ENCODE measurements at places on chromosomes 2 and 18. TPM values are rescaled to one million over a fixed set of nuclear protein-coding genes. Genes with fewer than 3 reads are reported as not detected.

GRCh38 chr18:80143881-80144280 is 34.8 kb downstream of the ADNP2 start:
- no peak for DNase-seq

- DNase-seq: no peak
These were observed 843.6 kb downstream of the TRIB2 start for GRCh38 chr2:13560322-13560721.

GRCh38 chr2:201956361-201956760 is 77.3 kb upstream of the FZD7 start:
- DNase-seq: no peak

- peak; percentile 67 for DNase-seq
These were observed 780 bp downstream of the HTRA2 start for GRCh38 chr2:74530239-74531187.

DNA sequence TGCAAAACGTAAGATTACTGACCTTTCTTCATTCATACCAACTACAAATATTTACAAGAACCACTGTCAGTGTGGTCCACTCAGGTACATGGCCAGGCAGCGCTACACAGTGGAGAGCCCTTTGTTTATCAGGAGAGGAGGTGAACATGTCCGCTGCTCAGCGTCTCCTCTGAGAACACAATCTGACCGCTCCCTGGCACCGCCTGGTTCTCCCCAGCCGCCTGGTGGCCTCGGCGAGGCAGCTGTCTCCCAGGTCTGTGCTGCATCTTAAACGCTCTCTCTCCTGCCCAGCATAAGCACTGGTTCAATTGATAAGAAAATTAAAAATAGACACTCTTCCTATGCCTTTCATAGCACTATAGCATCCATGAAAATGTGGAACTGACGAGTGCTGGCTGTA is 146.8 kb upstream of the PXDN start:
- no peak for DNase-seq

Gene NAGK
- polyA plus RNA-seq: 79.7 TPM

Gene TUBB8B
- 0.80 TPM for polyA plus RNA-seq

DNA sequence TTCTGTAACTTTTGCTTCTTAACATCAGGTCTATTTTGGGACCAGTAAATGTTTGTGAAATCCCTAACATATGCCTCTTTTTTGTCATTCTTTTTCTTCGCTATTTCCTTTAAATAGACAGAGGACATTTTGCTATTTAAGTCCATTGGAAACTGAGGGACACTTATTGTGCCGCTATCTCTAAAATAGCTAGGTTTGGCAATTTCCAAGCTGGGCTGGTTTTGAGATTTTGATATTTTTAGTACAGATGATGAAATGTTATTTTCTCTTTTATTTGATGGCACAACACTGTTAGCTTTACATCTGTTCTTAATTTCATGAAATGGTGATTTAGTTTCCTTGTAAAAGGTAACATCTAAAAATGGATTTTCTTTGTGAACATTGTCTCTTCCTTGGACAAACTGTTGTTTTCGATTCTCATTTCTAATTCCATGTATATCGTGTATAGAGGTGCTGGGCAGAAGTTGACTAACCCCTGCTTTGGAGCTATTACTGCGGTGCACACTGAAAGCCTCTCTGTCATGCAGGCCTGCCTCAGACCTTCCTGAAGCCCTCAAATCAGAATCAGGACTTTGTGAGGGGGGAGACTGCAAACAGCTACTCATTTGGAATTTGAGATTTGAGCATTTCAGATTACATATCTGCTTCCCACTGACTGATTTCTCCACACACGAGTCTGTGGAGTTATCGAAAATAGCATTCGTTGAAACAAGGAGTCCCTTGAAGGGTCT is 594 bp downstream of the RAD51AP2 start:
- no peak for DNase-seq

DNA sequence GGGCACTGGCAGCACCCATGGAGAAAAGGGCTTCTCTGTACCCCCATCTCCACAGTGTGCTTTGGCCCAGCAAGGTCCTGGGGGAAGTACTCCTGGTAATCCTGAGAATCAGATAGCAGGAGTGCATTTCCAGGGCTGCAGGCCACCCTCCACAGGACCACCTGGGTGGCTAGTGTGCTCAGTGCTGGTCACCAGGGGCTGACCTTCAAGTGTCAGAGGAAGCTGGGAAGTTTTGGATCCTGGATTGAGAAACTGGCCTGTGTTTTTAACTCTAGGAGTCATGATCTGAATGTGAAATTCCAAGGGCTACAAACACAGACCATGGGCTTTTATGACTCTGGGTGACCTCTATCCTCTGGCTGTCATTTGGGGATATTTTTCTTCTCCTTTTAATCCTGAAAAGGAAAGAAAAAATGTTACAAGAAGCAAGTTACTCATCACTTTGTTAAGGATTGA is 9.3 kb downstream of the RHOB start:
- DNase-seq: no peak

- DNase-seq: no peak
These were observed 113.6 kb downstream of the MSH2 start for GRCh38 chr2:47516360-47517104.

- DNase-seq: no peak
These were observed 10.9 kb downstream of the SERPINB5 start for GRCh38 chr18:63487676-63488075.

DNA sequence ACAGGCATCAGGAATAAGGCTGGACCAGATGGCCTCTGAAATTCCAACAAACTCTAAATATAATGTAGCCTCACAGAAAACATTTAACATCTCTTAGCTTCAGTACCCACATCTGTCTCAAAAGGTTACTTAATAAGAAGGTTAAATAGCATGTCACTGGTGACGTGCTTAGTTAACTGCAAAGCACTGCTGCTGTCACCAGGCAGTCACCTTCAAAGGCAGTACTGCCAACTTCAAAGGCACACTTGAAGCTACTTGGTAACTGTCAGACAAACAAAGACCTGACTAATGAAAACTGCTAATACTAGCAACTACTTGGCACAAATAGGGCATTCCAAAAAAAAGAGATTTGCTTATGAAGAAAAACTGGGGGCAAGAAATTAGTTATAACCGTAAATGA is 36.2 kb downstream of the EPG5 start:
- peak; percentile 37 for DNase-seq

DNA sequence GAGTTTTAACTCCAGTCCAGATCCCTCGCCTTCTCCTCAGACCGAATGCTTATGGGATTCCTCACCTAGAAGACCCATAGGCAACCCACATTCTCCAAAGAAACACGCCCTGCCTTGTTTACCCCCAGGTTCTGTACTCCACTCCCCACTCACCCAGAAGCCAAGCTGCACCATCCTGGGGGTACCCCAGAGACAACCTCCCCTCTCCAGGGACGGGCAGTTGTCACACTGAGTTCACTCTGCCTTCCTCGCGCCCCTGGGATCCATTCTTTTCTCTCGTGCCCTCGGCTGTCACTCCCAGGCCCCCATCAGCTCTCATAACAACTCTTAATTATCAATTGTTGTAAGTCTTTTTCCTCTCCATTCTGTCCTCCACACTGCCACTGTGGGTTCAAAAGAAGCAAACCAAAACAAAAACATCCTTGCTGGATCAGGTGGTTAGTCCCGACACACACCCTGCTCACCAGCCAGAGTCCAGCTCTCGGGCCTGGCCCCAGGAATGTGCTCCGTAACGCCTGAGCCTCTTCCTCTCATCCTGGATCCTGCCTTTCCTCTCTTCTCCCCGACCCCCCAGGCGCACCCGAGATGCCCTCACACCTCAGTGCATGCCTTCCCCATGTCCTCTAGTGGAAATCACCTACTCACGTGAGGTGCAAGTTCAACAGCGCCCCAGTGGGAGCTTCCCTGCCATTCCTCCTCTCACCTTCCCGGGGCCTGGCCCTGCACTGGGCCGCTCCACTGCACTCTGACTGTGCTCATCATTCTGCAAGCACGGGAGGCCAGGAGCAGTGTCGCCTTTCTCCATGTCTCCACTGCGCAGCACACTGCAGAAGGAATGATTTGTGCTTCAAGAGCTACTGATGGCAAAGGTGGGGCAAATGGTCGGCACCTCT is 20.7 kb downstream of the COX7A2L start:
- no peak for DNase-seq

GRCh38 chr2:30741576-30741975 is 65.7 kb downstream of the CAPN13 start:
- DNase-seq: no peak

GRCh38 chr2:26571316-26571715 is 69.8 kb downstream of the CIB4 start:
- no peak for DNase-seq

Gene ZNF396
- polyA plus RNA-seq: 1.3 TPM

Gene RIT2
- polyA plus RNA-seq: 8.6 TPM

GRCh38 chr2:172806493-172806892 is 70.8 kb downstream of the RAPGEF4 start:
- peak; percentile 78 for DNase-seq

Gene SGPP2
- polyA plus RNA-seq: 17.2 TPM

GRCh38 chr18:76986406-76986805 is 146.2 kb downstream of the MBP start:
- no peak for DNase-seq

GRCh38 chr18:22459491-22459890 is 41.8 kb upstream of the CTAGE1 start:
- DNase-seq: no peak

Gene TFPI
- 2.3 TPM for polyA plus RNA-seq

DNA sequence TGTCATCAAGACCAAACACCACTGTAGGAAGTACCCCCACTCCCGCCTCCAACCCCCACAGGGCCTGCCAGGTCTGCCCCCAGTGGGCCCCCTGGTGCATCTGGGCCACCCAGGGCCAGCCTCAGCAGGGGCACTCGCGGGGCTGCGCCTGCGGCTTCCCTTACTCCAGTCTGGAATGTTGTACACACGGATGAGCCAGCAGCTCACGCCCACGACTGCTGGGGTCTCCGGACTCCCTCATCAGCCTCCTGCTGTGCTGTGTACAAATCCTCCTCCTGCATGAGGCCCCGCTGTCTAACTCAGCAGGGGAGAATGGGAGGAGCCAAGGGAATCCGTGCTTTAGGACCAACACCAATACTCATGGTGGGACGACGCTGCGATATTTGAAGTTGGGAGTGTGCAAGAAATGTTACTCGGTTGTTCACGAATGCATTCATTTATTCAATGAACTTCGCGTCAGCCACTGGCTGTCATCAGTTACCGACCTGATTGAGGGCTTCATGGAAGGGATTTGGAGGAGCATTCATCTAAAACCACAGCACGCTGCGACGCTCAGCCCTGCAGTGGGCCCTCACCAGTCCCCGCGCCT is 654 bp upstream of the ASB1 start:
- peak; percentile 68 for DNase-seq

GRCh38 chr2:229601396-229601795 is 113.0 kb downstream of the DNER start:
- no peak for DNase-seq

Gene CAB39
- polyA plus RNA-seq: 22.9 TPM

Gene CROCC2
- polyA plus RNA-seq: not detected

DNA sequence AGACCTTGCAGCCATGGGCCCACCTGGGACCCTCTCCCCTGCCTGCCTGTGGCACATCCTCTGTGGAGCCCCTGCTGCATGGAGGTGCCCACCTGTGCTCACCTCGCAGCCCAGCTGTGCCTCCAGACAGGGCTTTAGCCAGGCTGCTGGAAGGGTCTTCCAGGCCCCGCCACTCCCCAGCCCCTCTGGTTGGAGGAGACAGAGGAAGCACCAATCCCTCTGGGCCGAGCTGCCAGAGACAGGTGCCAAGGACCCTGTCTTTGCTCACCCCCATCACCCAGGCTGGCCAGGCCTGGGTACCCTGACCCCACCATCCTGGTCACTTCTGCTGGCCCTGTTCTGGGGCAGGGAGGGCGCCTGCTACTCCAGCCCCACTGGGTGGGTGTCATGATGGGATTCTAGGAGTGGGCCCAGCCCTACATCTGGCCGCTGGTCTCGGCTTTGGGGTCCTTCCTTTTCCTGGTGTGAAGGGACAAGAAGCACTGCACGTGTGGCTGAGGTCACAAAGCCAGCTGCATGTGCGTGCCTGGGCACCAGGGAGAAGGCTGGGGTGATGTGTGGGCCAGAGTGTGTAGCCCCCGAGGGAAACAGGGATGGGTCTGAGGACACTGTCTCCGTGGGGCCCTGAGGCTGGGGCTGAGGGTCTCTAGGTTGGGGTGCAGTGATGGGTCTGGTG is 9.3 kb upstream of the NEU4 start:
- no peak for DNase-seq

DNA sequence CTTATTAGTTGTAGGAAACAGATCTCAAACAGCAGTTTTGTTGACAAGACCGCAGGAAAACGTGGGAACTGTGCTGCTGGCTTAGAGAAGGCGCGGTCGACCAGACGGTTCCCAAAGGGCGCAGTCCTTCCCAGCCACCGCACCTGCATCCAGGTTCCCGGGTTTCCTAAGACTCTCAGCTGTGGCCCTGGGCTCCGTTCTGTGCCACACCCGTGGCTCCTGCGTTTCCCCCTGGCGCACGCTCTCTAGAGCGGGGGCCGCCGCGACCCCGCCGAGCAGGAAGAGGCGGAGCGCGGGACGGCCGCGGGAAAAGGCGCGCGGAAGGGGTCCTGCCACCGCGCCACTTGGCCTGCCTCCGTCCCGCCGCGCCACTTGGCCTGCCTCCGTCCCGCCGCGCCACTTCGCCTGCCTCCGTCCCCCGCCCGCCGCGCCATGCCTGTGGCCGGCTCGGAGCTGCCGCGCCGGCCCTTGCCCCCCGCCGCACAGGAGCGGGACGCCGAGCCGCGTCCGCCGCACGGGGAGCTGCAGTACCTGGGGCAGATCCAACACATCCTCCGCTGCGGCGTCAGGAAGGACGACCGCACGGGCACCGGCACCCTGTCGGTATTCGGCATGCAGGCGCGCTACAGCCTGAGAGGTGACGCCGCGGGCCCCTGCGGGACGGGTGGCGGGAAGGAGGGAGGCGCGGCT is at the start of gene TYMS:
TYMS (plus strand) TSS at position 343 of the 690 bp plus-strand sequence; CDS start at position 433, 90 bp downstream.
- DNase-seq: peak; percentile 54

Gene ADCYAP1
- polyA plus RNA-seq: 29.7 TPM

DNA sequence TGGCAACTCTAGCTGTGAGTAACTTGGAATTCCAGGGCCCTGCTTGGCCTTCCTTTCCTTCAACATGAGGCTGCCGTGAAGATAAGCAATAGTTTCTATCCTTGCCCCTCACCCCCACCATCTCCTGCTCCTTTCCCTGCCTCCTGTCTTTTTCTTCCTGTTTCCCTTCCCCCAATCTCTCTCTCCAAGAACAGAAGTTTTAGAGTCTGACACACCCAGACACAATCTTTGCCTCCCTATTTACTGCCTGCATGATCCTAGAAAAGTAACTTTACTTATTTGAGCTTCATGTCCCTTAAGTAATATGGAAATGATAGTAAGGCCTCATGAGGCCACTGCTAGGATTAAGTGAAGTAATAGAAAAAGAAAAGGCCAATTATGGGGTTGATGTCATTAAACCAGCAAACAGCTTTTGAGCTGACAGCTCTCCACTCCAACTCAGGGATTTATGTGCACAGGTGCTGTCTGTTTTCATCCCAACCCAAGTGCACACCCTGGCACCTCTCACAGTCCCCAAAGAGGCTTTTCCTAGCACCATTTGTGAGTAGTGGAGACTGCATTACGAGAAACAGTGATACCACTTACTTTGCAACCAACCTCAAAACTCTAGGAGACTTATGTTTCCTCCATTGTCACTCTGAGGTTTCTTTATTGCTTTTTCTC is 123.7 kb upstream of the SIX3 start:
- no peak for DNase-seq

- DNase-seq: no peak
These were observed 34.2 kb upstream of the SPRED2 start for GRCh38 chr2:65466551-65466950.

GRCh38 chr18:74389991-74390390 is 67.1 kb downstream of the DIPK1C start:
- DNase-seq: no peak

Gene GRP
- 1,113 TPM for polyA plus RNA-seq

Gene LOXHD1
- not detected for polyA plus RNA-seq
